ENCODE measurements at places on chromosomes 13 and 19.

- DNase-seq, result no peak
These were observed 60.1 kb upstream of the F7 start for GRCh38 chr13:113045251-113046127.

DNA sequence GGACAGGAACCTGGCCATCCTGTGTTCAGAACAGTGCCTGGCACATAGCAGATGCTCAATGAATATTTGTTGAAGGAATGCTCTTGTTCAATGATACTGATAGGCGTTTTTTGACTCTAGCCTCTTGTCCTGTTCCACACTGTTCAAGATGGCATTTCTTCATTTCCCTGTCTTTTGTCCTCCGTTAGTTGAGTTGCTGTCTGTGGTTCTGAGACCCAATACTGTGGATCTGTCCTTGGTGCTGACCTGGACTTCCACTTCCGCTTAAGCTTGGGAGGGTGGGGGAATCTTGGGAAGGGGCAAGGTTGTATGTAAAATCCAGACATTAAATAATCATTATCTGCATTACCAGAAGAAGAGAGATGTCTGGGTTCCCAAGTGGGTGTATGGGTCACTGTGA, 8.3 kb upstream of the KCNN4 start:
- no peak for DNase-seq

DNA sequence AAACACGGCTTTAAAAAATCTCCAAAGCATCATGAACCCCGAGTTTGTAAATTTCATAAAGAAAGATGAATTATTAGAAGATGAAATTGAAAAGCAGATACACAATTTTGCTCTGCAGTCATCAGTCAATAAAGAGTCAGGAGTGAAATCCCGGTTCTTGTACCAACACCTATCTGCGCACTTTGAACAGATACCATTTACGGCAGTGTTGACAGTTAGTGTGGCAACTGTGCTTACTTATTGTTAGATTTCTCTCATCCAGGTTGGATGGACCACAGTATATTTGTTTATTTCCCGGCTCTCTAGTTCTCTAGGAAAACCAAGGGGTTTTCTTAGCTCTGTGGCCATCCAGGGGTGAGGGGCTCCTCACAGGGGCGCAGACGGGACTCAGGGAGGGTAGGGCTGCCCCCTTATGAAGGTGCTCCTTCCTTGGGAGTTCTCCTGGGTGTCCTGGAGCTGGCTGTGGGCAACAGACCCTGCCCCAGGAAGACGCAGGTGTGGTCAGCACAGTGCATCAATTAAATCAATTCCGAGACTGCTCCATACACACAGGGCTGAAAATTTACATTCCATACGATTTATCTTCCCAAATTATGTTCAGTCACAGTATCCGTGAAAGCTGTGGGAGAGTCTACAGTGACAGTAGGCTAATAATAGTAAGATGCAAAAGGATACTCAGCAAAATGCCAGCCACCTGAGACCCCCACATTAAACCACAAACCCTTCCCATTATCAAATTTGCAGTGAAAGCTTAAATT, 107.0 kb upstream of the C1QTNF9B start:
- no peak for DNase-seq

DNA sequence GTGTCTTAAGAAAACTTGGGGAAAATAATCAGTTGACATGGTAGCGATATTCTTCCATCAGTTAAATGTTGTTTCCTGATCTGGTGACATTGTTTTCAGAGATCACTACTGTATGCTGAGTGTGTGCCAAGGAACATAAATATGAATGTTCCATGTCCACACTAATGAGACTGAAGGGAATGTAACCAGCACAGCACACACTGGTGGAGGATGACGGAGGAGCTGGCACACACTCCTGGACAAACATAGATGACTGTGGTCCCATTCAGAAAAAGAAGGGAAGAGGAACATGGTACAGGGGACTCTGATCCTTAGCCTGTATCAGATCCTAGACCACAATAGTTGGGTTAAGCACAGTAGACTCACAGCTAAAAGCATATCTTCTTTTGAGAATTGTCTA, 574.8 kb downstream of the MYO16 start:
- no peak for DNase-seq

- DNase-seq, result no peak
These were observed 66.7 kb downstream of the FRY start for GRCh38 chr13:32098272-32098671.

- no peak for DNase-seq
These were observed 155.3 kb upstream of the LSM14A start for GRCh38 chr19:34017024-34017423.

DNA sequence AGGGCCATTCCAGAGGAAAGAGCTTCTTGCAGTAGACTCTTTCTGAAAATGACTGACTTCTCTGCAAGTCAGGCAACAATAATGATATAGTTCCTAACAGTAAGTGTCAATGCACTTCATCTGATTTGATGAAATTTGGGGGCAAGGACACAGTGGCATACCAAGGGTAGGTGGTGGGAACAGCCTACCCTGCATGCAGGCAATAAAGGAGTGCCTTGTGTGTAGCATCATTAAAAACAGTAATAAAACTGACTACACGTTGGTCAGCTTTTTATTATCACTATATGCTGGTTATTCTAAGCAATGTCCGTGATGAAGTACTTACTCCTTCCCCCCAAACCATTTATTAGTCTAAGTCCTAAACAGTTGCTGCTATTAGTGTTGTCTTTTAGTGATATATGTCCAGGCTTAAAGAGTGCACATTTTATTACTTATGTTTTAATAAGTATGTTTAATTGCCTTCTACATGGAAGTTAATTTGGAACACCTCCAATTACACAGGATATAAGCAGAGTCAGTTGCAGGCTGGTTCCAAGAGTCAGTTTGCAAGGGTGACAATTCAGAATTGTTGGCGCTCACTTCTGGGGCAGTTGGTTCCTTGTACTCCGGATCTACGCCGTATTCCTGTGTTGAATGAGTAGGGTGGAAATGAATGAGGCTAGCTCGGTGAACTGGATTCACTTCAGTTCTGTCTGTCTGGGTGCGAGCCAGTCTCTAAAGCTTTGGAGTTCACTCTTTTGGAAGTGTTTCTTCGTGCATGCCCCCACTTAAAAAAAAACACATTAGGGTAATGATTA, 84.0 kb downstream of the RGCC start:
- DNase-seq, result no peak
